ENCODE measurements at places on chromosomes 3 and 15. TPM values are rescaled to one million over a fixed set of nuclear protein-coding genes. Genes with fewer than 3 reads are reported as not detected.

- no peak for DNase-seq
These were observed 259.2 kb upstream of the CCDC54 start for GRCh38 chr3:107117922-107118536.

DNA sequence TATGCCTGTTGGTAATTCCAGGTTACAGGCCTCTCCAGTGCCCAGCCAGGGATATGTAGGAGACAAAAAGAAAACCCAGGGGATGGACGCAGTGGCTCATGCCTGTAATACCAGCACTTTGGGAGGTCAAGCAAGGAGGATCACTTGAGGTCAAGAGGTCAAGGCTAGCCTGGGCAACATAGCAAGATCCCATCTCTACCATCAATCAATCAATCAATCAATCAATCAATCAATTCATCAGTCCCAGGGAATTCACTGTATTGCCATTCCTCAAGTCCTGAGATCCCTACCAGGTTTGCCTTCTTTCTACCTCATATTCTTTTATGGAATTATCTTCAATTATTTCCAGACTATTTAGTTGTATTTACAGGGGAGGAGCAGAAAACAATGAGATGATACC is 82.2 kb downstream of the DHX30 start:
- DNase-seq: no peak

- DNase-seq: no peak
These were observed 23.8 kb upstream of the TM2D3 start for GRCh38 chr15:101675796-101676582.

Gene SCAANT1
- total RNA-seq: not detected

- DNase-seq: no peak
These were observed 57.2 kb downstream of the CRTC3 start for GRCh38 chr15:90586948-90587347.

GRCh38 chr15:76799760-76800159 is 105.4 kb downstream of the SCAPER start:
- no peak for DNase-seq

Gene SAMMSON
- not detected for total RNA-seq

- no peak for DNase-seq
These were observed 624.6 kb downstream of the ZPLD1 start for GRCh38 chr3:103059432-103059831.

DNA sequence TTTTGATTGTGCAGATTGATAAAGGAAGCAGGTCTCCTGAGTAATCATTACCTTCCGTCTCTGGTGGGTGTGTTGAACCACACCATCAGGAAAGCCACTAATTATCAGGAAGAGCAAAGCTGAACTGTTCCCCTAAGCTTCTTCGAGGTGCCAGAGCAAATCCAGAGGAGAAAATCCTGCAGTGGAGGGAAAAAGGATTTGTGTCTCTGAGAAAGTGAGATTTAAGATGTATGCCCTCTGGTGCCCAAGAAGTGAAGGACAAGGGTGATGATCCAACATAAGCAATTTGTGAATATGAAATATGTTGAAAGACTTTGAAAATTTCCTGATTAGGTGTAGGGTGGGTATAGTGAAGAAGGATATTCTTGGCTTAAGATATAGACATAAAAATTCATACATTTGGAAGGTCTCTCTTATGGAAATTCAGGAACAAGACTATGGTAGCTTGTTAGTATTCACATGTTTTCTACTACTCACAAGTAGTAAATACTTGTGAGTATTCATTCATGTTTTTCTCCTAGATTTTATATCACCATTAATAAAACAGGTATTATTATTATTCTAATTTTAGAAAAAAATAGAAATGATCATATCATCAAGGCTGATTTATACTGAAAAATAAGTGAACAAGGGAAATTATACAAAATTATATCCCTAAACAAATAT is 34.8 kb downstream of the COMMD2 start:
- peak; percentile 62 for DNase-seq
